ENCODE measurements at places on chromosomes 6 and 20.

- no peak for DNase-seq
Measured at GRCh38 chr6:117545161-117545595, 57.1 kb downstream of the GOPC start.

DNA sequence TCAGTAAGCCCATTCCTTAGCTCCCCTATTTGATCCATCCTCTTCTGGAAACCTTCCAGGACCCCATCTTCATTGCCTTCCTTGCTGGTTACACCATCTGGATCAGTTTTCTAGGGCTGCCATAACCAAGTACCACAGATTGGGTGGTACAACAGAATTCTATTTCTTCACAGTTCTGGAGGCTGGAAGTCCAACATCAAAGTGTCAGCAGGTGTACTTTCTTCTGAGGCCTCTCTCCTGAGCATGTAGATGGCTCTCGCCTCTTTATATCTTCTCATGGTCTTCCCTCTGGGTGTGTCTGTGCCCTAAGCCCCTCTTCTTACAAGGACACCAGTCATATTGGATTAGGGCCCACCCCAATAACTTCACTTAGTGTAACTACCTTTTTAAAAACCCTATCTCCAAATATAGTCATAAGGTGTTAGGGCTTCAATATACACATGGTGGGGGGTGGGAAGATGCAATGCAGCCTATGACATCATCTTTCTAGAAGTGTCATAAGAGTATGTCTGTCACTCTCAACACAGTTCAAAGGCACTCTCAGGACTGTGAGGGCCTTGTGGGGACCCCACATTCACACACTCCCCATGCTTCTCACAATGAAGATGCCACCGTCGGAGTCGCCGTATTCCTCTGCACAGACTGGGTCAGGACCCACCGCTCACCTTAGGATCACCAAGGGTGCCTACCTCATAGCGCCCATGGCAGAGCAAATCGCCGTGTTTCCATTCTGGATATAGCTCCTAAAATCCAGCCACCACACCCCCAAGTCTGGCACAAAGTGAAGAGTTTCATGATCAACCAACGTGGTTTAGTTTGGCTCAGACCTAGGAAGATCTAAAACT, 12.2 kb upstream of the PRND start:
- no peak for DNase-seq

DNA sequence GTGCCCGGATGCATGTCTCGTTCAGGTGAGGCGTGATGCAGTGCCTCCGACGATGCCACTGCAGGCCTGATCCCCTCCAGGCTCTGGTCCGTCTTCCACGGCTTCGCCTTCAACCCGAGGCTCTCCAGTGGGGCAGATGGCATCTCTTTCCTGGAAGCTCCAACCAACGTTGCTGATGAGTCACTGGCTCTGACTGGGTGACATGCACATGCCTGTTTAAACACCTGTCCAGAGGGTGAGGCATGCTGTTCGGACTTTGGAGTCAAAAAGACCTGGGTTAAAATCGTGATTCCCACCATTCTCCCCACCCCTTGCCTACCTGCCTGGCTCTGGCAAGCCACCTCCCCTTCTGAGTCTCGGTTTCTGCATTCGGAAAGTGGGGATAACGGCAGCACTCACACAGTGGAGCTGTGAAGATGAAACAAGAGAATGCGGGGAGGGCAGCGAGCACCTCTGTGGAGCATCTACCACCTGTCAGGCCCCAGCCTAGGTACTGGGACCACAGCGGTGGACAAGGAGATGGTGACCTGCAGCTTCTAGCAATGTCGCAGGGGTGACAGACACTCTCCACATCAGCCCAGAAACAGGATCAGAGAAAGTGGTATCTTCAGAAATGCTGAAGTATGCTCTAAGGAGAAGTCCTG, 8.5 kb upstream of the EDN3 start:
- no peak for DNase-seq

GRCh38 chr6:169858293-169858934, 107.0 kb downstream of the ERMARD start:
- no peak for DNase-seq

- DNase-seq = no peak
Measured at GRCh38 chr6:33195304-33196165, 3.3 kb upstream of the COL11A2 start.

GRCh38 chr20:51484141-51484815, 58.2 kb downstream of the NFATC2 start:
- DNase-seq = no peak

GRCh38 chr6:53581173-53581773, 36.4 kb upstream of the GCLC start:
- DNase-seq = peak; percentile 12

- DNase-seq = no peak
Measured at GRCh38 chr20:37932919-37933318, 30.0 kb downstream of the VSTM2L start.

All from activated CD4-positive, alpha-beta T cell treated with anti-CD3 and anti-CD28 coated beads for 36 hours (primary cell).